Suprapubic skin (tissue), 4 donors: ENCODE measurements at places on chromosomes 16 and 17. TPM values are rescaled to one million over a fixed set of nuclear protein-coding genes. Genes with fewer than 3 reads are reported as not detected.

DNA sequence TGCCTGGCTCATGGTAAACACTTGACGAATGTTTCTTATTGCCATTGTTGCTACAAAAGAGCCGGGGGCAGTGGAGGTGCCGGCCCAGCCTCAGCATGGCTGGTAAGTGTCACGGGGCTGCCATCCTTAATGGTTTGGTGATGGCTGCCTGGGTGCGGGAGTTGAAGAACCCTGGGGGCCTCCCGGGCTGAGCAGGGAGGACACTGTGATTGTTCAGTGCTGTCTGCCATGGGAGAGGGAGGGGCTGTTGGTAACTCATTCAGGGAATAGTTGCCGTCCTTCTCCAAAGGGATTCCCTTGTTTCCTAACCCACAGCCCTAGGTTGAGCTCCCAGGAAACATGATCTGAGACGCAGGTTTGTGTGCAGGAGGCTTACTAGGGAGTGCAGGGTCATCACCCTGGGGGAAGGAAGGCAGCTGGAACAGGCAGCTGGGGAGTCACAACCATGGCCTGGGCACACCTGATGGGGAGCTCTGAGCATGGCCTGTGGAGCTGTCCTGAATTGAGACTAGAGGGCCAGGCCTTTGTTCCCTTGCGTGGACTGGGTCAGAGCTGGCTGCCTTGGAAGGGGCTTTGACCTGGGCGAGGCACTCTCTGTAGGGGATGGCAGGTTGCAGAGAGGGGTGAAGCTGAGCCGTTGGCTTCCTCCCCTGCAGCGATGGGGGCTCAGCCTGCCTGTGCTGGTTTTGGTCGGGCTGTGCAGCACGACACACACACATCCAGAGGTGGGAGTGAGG is 85.7 kb downstream of the PLCG2 start:
- no peak for DNase-seq

GRCh38 chr16:68642436-68643101 is 2.5 kb upstream of the CDH3 start:
- no peak for DNase-seq

DNA sequence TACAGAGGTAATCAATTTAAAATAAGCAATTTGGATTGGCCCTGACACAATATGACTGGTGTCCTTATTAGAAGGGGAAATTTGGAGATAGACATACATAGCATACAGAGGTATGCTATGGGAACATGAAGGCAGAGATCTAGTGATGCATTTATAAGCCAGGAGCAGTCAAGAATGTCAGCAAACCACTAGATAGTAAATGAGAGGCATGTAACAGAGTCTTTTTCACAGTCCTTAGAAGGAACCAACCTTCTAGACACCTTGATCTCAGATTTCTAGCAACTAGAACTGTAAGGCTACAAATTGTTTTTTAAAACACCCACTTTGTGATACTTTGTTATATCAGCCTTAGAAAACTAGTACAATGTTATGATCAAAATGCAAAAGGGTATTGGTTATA is 54.3 kb upstream of the CA10 start:
- no peak for DNase-seq

DNA sequence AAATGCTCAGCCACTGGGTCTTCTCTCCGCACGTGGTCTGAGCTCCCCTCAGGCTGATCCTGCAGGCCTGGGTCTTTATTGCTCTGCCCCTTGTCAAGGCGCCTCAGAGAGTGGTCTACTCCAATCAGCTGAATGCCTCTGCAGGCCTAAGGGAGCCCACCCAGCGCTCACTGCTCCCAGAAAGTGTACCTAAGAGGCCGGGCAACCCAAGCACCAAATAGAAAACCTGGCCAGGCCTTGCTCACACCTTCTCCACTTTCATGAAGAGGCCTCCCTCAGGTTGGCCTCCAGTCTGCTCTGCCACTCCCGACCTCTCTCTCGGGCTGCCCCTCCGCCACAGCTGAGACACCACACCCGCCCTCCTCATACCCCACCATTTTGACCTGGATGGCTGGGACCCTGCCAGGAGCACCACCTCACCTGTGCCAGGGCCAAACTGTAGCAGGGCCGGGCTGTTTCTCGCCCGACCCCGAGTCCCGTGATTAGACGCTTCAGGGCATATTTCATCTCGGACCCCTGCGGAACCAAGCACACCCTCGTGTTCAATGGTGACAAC is 665 bp downstream of the MYBBP1A start:
- DNase-seq: no peak

DNA sequence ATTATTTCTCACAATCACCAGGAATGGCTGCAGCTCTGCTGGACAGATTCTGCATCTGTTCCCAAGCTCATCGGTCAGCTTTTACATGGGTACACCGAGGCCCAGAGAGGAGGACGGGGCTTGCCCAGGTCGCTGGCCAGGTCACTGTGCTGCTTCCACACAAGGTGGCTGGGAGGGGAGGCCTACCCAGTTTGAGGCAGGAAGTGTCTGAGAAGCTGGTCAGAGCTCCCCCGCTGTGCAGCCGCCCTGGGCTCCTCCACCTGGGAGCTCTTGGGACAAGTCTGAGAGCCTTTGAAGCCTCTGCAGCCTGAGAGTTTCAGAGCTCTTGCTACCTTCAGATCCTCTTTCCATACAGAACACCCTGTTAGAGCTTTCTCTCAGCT is 143.3 kb downstream of the CLEC16A start:
- no peak for DNase-seq

- no peak for DNase-seq
Measured at GRCh38 chr16:87125206-87126155, 191.7 kb downstream of the C16orf95 start.

DNA sequence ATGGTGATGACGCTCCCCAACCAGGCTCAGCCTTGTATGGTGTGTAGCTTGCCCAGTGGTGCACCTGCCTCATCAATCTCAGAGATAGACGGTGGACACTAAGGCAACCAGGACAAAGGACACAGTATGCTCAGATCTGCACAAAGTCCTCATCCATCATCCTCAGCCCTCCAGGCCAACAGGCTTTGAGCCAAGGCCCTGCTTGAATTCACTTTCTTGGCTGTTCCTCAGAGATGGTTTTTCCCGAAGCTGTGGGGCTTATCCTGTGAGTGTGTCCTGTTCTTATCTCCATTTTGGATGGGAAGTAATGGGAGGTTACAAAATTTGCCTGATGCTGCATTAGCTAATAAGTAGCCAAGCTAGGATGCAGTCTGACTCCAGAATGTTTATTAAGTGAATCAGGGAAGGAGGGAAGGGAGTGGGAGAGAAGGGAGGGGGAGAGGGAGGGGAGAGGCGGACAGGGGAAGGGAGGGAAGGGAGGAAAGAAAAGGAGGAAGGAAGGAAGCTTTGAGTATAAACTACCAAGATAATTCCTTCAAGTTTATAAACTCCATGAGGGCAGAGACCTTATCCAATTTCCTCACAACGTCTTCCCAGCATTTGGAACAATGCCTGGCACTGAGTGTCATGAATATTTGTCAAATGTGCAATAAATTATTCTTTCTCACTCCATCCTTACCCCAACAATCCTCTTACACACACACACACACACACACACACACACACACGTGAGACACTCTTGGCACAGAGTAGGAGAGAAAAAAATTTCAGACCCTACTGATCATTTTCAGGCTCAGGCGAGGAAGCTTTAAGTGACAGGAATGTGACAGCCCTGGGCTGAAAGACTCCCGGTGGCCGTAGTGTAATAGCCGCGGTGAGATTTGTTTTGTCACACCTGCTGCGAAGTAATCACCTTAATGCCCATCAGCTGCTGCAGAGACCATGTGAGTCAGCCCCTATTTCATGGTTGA is 84.3 kb downstream of the BMERB1 start:
- no peak for DNase-seq

Gene FBXO39
- total RNA-seq: 1.5 TPM

Gene MAPT
- total RNA-seq: 3.6 TPM

Gene CD19
- 2.0 TPM for total RNA-seq

Gene CSH1
- total RNA-seq: not detected
